Activated CD4-positive, alpha-beta T cell treated with anti-CD3 and anti-CD28 coated beads for 4 hours (primary cell): ENCODE measurements at places on chromosomes 1 and 21.
A peak's percentile ranks its signal among the peaks of the same experiment; 100 is the strongest.

DNA sequence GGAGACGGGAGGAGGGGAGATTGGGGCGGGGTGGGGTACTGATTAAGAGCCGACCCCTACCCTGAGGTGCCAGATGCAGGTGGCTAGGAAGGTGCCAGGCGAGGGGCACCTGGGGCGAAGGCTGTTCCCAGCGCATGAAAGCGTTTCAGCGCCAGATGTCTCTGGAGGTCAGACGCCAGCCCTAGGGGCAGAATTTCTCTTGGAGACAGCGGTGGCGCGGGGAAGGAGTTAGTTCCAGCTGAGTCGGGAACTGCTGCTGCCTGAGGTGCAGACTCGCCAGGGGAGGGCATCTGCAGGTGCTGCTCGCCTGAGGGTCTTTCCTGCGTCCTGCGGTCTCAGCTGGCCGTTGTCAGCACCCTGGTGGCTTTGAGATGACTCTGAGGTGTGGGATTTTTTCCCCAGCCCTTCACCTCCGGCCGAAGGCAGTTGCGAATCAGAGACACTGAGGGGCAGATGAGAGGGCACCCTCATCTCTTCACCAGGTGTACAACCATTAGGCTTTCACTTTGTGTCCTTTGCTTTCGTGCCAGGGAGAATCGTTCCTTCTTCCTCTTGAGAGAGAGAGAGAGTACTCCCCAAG lies 539 bp downstream of the CGN start:
- peak; percentile 18 for DNase-seq

- no peak for DNase-seq
Measured at GRCh38 chr1:35580949-35581388, 7.9 kb downstream of the TFAP2E start.

DNA sequence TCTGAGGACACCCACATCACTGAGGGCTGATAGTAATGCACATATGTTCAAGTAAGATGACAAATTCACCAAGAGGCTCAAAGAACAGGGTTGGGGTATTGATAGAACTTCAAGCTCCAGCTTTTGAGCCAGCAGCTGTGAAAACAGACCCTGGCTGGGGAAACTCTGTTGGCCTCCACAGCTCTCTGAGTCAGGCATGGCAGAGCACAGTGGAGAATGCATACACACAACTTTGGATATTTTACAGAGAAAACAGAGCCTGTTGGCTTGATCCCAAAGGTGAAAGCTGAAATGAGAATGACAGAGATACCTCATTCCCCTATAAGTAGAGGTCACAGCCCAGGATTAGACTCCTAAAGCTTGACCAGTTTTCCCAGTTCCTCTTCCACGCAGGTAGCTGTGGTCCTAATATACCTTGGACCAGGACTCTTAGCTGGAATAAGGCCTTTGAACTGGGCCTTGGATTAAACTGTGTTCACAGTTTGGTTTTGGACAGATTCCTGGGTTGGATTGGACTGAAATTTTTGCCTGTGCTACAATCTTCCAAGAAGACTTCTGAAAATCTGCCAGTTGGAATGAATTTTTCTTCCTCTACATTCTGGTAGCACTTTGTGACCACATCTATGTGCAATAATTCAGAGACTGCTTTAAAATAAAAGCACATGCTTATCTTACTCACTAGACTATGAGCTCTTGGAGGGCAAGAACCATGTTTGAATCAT lies 101.6 kb upstream of the HMGB4 start:
- DNase-seq = no peak

DNA sequence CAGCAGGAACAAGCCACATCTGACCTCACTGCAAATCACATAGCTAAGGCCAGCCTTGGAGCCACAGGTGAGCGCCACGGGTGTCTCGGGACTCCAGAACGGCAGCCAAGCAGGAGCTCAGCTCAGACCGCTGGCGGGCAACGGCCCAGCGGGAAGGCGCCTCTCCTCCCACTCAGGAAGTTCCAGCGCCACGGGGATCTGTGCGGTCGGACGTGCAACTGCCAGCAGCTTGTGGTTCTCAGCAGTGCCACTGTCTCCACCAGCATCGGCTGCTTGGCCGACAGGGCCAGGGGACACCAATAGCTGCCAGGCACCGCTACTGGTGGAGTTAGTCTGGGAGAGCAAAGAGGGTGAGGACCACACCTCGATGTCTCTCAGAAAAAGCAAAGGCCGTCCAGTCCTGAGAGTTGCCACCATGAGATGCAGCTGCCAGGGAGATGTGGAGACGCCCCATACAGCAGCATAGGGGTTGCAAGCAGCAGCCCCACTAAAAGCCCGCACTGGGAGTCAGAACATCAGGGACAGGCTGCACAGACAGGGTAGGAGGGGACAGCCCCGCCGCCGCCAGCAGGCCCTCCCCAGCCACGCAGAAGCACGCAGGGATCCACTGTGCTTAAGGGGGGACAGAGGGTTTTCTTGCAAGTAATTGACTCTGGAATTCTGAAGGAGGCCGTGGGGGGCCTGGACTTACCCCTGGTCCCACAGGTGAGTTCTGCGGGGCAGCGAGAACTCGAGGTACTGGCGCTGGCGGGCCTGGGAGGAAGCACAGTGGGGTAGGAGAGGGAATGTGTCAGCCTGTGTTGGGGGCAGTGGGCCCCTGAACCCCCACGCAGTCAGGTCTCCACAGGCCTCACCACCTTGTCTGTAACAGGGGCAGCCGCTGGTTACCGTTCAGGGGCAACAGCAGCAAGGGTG lies 83.5 kb downstream of the NPHP4 start:
- DNase-seq = no peak

- peak; percentile 65 for DNase-seq
Measured at GRCh38 chr1:30801771-30802198, 44.2 kb upstream of the LAPTM5 start.

DNA sequence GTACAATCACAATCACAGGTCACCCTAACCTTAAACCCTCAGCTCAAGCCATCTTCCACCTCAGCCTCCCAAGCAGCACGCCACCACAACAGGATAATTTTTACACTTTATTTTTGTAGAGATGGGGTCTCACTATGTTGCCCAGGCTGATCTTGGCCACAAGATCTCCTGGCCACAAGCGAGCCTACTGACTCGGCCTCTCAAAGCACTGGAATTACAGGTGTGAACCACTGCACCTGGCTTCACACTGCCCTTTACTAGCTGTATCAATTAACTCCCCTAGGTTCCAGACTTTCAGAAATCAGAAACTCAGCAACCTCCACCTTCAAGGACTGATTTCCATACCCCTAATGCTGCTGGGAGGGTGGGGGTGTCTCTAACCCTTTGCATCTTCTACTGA lies 37.0 kb downstream of the NUP133 start:
- DNase-seq = no peak

- no peak for DNase-seq
Measured at GRCh38 chr1:54453022-54453421, 46.8 kb upstream of the SSBP3 start.

- no peak for DNase-seq
Measured at GRCh38 chr1:7418442-7419080, 352.5 kb upstream of the VAMP3 start.

GRCh38 chr1:103171041-103171590 lies 62.8 kb upstream of the COL11A1 start:
- DNase-seq = no peak

DNA sequence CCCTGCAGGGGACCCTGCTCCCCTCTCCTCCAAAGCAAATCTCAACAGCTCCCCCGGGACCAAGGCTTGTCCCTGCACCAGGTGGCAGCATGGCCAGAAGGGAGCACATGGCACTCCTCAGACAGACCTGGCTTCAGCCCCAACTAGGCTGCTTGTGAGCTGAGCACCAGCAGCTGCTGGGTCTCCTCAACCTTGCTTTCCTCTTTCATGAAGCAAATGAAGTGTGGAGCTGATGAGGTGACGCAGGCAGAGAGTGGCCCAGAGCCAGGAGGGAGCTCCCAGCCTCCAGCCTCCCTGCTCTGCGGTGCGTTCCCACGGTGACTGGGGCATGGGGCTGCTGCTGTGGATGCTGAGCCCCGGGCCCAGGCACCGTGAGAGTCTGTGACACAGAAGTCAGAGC lies 34.0 kb downstream of the MEGF6 start:
- no peak for DNase-seq

- DNase-seq = no peak
Measured at GRCh38 chr1:159831412-159832141, 4.9 kb downstream of the SLAMF8 start.

GRCh38 chr1:192811006-192811405 lies 2.2 kb downstream of the RGS2 start:
- no peak for DNase-seq

- DNase-seq = no peak
Measured at GRCh38 chr1:89538361-89538760, 13.7 kb downstream of the LRRC8B start.

GRCh38 chr21:44295646-44296045 lies 4.2 kb upstream of the PFKL start:
- no peak for DNase-seq

DNA sequence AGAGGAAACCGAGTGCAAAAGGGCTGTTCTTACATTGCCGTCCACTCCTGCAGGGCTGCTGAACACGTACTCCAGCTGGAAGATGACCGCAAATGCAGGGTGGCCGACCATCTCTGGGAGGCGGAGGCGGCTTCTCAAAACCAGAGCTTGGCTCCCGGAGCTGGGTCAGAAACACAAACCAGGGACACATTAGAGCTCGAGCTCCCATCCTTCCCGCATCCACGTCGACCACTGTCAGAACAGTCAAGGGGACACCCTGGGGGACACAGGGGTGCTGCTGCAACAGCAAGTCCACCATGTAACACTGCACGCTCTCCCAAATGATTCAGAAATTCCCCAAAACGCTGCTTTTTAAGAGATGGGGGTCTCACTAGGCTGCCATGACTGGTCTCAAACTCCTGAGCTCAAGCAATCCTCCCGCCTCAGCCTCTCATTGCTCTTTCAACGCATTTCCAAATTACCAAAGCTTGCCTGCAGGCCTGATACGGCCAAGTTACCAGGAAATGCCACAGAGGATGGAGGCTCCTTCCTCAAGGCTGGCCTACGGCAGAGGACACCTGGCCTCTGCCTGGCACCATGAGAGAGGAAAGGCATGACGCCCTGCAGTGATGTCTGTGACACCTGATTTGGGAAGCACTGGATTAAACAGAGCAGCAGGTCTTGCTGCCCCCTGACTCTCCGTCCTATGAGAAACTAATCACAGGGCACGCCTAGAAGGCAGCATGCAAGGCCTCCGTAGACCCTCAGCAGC lies 45.0 kb downstream of the NPHP4 start:
- DNase-seq = no peak

DNA sequence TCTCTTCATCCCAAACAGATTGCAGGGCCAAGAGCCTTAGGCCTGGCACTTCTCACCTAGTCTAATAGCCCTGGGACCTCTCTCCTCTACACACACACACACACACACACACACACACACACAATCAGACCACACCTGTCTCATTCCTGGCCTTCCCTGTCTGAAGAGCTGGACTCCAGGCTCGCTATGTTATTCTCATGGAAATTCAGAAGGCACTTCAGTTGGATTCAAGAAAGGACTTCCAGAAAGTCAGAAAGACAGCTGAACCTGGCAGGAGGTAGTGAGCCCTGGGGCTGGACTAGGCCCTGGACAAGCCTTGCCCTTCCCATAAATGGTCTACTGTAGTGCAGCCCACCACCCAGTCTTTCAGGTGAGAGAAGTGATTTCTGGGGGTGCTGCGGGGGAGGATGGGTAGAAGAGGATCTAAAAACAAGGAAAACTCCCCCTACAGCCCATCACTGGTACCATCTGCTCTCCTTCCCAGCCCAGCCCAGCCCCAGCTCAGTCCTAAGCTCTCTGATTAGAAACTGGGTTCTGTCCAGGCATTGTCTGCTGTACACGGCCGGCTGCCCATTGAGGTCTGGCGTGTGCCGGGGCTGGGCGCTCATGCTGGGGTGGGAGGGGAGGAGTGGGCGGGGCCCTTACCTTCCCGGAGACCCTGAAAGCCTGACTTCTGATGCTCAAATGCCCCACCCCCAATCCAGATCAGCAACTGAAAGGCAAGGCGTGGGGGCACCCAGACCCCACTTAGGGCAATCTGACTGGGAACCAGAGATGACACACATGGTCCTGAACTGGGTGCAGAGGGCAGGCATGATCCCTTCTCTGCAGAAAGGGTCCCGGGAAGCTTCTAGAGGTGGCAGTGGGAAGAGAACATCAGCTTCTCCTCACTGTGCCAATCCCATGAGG lies 2.5 kb downstream of the KIF21B start:
- peak; percentile 26 for DNase-seq
